RCC 7860 (cell line): ENCODE measurements at places on chromosomes 6 and 20.

GRCh38 chr20:44200371-44200770 lies 10.2 kb downstream of the OSER1 start:
- no peak for DNase-seq

GRCh38 chr6:1227600-1227934 lies 84.3 kb upstream of the FOXQ1 start:
- DNase-seq, result no peak

- DNase-seq, result no peak
Observed at GRCh38 chr6:67606906-67607828, 1027.9 kb upstream of the ADGRB3 start.

DNA sequence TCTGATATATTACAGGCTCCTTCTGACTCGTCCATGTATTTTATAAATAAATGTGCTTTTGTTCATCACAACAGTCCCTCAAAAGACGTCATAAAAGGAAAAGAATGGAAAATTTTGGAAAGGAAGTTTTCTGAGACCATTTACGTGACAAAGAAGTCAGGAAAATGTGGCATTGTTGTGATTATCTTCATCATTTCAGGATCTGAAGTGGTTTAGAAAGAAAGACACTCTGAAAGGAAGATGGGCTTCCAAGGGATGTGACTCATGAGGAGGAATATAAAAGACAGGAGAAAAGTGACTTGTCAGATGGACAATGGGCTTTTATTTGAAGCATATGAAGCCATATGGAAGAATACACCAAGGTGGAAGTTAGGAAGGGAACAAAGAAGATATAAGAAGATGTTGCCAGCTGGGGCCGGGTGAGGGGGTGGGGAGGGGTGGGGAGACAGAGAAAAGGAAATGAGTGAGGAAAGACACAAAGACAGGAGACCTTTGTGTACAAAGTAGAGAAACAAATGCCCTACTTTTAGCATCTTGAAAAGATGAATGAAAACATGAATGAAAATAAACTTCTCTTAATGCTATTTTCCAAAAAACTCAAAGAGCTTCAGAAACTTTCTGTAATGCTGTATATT lies 190.3 kb upstream of the PREP start:
- DNase-seq, result peak; percentile 45

GRCh38 chr6:119350952-119351372 lies 1.4 kb upstream of the MAN1A1 start:
- DNase-seq, result peak; percentile 12

DNA sequence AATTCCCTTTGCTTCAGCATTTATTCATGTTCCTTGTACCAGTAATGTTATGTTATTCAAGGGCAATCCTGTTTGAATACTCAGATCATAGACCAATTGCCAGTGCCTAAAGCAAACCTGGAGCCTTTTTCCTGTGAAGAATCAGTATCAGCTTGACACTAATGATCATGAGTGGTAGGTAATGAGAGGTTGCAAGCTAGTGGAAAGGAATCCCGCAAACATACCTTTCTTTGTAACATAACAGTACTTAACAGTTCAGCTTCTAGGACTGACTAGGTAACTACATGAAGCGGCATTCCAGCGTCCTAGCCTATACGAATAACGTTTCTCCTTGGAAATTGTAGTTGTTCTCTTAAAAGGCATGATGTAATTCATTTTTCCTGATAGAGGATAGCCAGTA lies 253.7 kb downstream of the TMEM242 start:
- DNase-seq, result no peak

DNA sequence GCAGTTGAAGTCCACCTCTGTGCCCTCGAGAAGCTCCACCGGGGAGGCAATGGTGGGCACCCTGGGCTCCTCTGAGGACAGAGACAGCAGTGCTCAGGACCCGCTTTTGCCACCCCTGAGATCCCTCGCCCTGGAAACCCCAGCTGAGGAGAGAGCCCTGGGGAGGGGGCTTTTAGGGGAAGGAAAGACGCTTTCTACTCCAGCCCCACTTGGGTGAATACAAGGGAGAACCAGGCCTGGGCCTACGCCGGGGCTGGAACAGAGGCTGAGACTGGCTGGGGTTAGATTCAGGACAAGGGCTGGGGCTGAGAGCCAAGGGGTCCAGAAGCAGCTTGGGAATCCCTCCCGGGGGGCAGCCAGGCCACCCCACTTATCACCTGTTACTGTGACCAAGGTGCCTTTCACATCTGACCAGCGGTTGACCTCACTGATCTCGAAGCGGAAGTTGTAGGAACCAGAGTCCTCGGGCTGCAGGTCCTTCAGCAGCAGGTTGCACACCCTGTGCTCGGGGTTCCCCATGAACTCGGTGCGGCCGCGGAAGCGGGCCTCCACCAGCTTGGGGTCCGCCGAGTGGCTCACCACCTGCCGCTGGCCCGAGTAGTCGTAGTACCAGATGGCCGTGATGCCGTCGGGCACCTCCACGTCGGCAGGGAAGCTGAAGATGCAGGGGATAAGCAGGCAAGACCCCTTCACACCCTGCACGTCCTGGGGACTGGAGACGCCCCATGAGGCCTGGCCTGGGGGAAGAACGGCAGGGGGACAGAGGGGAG lies 6.2 kb downstream of the SIGLEC1 start:
- DNase-seq, result no peak

DNA sequence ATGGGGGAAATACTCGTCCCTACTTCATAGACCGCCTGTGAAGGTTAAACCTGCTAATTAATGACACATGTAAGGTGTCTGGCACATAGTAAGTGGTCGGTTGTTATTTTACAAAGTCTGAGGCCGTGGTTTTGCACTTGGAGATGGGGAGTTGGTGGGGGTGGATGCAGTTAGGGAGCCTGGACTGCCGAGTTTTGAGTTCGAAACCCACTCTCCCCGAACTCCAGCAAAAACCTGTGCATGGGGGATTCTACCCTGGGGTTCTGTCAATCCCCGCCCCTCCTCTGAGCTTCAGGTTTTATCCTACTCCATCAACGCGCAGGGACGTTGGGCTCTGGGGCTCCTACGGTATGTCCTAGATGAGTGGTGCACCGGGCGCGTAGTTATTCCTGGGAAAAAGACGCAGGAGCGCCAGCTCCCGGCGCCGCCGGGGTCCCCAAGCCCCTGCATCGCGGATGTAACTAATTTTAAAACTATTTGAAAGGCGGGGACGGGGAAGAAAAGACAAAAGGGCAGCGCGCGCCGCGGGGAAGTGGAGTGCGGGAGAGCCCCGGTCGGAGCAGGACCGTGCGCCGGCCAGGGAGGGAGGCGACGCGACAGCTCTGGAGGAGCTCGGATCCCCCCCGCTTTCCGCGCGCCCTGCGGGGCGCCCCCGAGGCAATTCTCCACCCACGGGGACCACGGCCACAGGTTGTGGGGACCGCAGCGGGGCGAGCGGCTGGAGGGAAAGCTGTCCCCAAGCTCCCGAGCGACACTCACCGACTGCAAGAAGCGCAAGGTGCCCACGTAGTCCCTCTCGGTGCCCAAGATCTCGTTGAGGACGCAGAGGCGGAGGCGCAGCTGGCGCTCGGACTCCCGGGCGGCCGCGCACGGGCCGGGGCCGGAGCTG lies 672 bp downstream of the PREX1 start:
- no peak for DNase-seq

GRCh38 chr6:44266347-44266746 lies 996 bp upstream of the NFKBIE start:
- DNase-seq, result no peak

DNA sequence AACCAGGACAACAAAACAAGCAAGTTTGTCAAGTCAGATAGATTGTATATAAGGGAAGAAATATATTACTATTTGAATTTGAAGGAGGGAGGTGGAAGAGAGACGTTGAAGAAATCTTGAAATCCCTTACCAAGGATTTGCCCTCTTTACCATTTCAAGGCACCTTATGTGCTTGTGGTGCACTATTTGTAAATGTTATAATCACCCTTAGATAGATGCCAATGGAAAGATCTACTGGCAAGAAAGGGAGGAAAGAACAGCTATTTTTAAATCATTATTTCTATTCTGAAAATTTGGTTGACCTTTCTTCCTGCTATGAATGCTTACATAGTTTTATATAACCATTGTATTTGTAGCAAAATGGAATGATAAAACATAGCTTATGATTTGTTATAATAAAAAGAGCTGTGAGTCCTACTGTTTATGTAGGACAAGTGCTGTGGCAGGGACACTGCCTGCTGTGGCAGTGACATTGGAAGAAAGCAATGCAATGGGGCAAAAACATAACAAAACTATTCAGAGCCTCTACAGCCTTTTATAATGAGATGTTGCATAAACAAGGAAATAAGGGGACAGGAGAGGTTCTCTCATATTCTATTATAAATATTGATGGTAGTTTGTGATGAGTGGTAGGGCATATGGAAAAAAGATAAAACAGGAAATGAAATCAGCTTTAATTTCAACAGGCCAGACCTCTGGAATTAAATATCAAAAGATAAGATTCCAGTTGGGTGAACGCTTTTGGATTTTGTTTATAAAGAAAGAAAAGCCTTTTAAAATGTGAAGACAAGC lies 1145.2 kb upstream of the GJE1 start:
- DNase-seq, result no peak

DNA sequence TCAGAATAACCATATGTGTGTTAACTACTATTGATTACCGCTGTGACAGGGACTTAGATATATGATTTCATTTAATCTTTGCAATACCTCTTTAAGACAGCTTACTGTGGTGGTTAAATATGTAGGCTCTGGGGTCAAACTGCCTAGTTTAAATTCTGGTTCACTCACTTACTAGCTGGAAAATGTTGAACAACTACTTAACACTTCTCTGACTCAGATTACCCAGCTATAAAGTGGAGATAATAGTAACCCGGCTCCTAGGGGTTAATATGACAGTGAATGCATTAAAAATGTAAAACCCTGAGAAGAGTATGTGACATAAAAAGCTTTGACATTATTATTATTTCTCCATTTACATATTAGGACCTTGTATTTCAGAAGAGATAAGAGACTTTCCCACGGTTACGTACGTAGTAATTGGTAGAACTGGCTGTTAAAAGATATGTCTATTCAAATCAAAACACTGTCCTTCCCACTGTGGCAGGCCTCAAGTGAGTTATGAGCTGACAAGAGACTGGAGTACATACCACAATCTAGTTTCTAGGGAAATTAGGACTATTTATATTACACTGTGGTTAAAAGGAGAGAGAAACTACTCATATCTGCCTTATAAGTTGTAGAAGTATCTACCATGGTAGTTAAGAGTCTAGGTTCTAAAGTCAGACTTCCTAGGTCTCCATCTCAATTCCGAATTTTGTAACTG lies 4.4 kb upstream of the PLCB1 start:
- no peak for DNase-seq

GRCh38 chr20:8209061-8209460 lies 77.0 kb downstream of the PLCB1 start:
- DNase-seq, result no peak

DNA sequence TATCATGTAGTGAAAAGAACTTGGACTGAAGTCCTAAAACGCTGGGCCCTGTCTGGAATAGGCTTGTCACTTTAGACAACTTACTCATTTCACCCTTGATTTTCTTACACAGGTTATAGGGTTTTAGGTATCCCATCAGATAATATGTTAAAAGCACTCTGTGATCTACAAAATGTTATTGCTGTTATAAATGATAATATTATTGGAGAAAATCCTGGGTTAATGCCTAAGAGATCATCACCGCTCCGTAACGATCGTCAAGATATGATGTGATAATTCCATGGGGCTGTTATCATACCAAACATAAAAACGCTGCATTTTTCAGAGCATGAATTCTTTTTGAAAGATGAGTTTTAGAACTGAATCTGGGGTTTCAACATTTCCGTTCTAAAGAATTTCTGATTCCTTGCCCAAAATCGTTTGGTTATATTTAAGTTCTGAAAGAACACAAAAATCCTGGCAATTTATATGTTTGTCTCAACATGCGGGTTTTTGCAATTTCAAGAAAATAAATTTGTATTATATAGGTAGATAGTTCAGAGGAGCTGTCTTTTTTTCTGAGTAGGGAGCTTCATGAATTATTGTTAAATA lies 154.8 kb downstream of the FOXC1 start:
- DNase-seq, result no peak

GRCh38 chr6:40950986-40951698 lies 87.9 kb downstream of the UNC5CL start:
- peak; percentile 80 for DNase-seq

GRCh38 chr6:165010556-165011535 lies 298.6 kb downstream of the C6orf118 start:
- DNase-seq, result peak; percentile 72

GRCh38 chr6:14068133-14068532 lies 49.4 kb upstream of the CD83 start:
- peak; percentile 47 for DNase-seq

GRCh38 chr20:12947691-12948090 lies 61.1 kb upstream of the SPTLC3 start:
- DNase-seq, result no peak

DNA sequence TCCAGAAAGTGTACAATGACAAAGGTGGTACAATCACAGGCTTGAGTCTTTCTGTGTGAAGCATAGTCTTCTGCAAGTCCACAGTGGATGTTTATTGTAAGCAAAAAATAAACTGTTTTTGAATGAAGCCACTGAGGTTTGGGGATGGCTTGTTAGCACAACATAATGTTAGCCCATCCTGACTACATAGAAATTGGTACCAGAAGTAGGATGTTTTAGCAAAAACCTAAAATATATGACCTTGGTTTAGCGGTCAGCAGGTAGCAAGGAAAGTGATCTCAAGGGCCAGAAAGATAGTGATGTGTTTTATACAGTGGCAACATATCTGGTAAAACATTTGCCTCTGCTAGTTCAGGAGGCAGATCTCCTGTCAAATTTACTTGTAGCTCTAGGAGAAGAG lies 15.8 kb downstream of the PLAGL1 start:
- DNase-seq, result no peak

- DNase-seq, result no peak
Observed at GRCh38 chr20:6057139-6057538, 3.3 kb upstream of the LRRN4 start.

GRCh38 chr6:136524339-136524935 lies 25.8 kb downstream of the MAP7 start:
- no peak for DNase-seq

GRCh38 chr6:136763716-136764516 lies 28.4 kb downstream of the MAP3K5 start:
- DNase-seq, result no peak

DNA sequence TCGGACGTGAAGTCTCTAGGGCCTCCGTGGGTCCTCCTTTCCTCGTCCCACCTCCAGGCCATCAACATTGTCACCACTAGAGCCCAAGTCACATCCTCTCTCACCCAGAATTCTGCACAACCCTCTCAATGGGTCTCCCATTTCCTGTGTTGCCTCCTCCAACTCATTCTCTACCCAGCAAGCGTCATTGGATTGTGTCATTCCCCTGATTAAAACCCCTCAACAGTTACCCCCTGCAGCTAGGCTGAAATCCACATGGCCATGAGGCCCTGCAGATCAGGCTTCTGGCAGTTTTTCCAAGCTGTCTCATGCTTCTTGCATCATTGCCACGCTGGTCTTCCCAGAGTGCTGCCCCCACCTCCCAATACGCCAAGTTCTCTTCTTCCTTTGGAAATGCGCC lies 12.9 kb upstream of the FAM210B start:
- no peak for DNase-seq

- DNase-seq, result no peak
Observed at GRCh38 chr6:130525408-130525807, 159.6 kb downstream of the TMEM200A start.
